ENCODE measurements at places on chromosomes 2 and 18.

GRCh38 chr2:191926671-191927070, 79.8 kb upstream of the CAVIN2 start:
- DNase-seq: no peak

DNA sequence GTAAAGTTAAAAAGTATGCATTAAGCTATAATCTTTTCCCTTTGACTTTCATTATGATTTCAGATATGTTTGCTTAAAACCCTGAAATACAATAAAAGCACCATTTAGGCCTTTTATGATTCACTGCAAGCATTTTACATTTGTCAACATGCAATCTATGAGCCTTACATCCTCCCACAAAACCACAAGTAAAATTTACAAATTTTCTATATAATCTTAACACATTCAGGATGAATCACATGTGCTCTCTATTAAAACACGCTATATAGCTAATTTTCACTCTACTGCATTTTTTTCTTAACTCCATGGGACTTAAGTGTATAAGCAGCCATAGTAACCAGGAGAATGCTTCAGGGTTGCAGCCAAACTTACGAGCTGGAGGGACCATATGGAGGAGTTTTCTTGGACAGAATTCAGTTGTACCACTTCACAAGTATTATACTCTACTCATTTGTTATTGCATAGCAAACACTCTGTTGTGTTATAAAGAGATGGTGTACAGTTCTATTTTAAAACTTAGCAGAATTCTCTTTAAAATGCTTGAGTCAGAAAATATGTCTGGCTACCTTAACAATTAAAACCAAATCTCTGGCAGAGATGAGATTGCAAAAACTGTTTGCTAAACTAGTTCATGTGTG, 293.2 kb downstream of the ALK start:
- no peak for DNase-seq

- no peak for DNase-seq
Observed at GRCh38 chr2:179802051-179802882, 59.1 kb downstream of the ZNF385B start.

GRCh38 chr2:162014751-162015150, 59.3 kb downstream of the DPP4 start:
- no peak for DNase-seq

- peak; percentile 23 for DNase-seq
Observed at GRCh38 chr2:150485114-150485870, 2.2 kb downstream of the RND3 start.

DNA sequence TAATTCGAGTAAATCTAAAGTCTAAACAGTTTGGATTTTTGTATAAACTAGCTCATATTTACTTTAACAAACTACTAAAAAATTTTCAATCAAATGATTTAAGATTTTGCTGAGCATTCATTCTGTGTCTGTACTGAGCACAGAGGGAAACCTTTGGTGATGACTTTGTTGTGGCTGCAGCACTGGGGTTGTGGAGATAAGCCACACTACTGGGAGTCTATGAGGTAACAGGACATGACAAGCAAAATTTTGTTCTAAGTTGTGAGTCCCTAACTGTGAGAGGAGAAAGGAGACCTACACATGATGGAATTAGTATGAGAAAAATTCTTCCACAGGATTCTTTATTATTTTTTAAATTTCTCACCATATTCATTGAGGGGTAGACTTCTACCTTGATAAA, 933.7 kb upstream of the LRATD1 start:
- DNase-seq: no peak

GRCh38 chr2:225865468-225865867, 466.0 kb downstream of the NYAP2 start:
- no peak for DNase-seq

GRCh38 chr2:33577668-33578067, 21.4 kb downstream of the FAM98A start:
- DNase-seq: no peak

GRCh38 chr18:21242141-21242779, at the start of gene GREB1L:
GREB1L (plus strand) TSS chr18:21242232; CDS start chr18:21383519, 141,287 bp downstream.
- DNase-seq: no peak

DNA sequence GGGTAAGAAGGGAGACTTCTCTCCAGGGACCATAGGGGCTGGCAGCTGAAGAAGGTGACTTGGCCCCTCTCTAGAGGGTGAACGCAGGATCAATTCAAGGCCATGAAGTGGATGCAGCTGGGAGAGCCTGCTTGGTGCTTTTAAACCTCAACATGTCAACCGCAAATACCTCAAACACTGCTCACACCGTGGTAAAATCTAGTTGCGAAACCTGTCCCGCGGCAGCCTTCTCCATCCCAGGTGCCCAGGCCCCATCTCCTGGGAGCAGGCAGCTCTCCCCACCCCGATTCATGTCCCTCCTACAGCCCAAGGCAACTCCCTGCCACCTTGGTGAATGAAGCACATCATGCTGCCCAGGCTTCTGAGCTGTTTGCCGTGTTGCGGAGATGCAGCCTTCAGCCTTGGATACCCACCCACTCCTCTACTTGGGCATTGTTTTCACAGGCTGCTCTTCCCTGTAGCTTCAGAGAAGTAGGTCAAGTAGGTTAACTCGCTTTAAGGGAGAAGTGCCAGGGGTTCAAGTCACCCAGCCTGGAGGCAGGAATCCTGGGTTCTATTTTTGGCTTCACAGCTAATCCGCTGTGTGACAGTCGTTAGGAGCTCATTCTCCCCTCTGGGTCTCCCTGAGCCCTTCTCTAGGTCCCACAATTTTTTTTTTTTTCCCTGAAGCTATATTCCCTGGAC, 6.2 kb upstream of the EFR3B start:
- DNase-seq: no peak

- no peak for DNase-seq
Observed at GRCh38 chr2:12506846-12507245, 209.9 kb upstream of the TRIB2 start.

- no peak for DNase-seq
Observed at GRCh38 chr2:98907385-98907784, 28.6 kb downstream of the CRACDL start.

GRCh38 chr2:207375207-207375875, 154.4 kb upstream of the CREB1 start:
- no peak for DNase-seq

DNA sequence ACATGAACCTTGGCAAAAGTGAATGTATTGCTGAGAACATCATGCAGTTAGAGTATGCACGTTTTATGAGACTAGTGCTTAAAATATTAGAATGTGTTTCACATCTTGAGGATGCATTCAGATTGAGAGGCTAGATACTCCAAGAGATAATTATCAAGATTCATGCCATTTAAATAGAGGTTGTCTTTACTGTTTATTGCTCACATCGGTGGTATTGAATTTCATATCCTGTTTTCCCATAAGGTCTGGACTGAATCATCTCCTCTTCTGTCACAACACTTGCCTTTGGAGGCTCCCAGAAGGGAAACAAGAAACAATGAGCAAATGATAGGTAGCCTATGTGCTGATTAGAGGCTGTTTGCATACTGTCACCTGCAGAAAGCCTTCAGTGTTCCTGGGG, 83.8 kb downstream of the CLHC1 start:
- no peak for DNase-seq

DNA sequence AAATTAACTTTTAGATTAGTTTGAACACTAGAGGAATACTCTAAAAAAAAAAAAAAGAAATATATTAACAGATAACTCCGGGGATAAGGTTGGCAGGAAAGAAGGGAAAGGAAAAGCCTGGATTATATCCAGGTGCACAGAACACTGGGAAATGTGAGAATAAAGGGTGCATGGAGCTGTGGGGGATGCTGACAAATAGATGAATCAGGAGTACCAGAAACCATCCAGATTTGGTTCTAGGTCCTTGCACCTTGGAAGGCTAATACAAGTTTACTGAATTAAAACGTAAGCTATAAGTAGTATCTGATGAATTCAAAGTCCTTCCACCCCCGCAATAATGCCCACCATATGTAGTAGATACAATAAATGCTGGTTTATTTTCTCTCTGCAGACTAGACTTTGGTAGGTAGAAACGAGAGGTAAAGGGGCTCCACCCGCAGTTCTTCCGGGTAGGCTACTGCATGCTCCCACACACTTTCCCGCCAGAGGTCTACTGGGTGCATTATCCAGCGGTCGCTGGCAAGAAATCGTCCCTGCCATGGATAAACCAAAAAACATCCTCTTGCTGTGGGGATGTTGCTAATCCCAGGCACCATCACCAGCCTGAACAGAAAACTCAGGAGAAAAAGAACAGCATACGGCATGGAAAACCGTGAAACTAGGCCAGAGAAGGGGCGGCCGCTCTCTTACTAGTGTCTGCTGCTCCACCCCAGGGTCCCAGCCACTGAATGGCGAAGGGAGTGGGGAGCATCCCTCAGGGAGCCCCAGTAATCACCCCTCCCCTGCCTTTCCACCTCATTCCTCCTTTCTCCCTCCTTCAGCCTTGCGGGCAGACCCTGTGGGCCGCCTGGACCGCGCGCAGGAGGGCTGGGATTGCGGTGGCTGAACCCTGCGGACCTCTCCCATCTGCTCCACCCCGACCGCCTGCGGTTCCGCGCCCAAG, 1.5 kb downstream of the CNRIP1 start:
- DNase-seq: no peak

DNA sequence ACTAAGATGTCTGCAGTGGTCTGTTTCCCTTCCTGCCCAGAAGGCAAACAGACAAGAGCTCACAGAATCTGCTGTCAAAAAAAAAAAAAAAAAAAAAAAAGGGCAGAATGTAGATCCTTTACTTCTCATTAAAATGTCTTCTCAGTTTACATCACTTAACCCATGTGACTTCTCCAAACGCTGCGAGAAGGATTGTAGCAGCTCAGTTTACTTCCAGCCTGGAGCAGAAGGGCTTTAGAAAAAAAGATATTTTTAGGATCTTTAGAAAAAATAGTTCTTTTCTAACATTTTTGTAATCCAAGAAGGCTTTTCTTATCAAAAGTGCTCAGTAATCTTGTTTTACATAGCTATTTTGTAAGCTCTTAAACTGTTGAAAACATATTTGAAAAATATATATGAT, 425.4 kb downstream of the CNTNAP5 start:
- no peak for DNase-seq

DNA sequence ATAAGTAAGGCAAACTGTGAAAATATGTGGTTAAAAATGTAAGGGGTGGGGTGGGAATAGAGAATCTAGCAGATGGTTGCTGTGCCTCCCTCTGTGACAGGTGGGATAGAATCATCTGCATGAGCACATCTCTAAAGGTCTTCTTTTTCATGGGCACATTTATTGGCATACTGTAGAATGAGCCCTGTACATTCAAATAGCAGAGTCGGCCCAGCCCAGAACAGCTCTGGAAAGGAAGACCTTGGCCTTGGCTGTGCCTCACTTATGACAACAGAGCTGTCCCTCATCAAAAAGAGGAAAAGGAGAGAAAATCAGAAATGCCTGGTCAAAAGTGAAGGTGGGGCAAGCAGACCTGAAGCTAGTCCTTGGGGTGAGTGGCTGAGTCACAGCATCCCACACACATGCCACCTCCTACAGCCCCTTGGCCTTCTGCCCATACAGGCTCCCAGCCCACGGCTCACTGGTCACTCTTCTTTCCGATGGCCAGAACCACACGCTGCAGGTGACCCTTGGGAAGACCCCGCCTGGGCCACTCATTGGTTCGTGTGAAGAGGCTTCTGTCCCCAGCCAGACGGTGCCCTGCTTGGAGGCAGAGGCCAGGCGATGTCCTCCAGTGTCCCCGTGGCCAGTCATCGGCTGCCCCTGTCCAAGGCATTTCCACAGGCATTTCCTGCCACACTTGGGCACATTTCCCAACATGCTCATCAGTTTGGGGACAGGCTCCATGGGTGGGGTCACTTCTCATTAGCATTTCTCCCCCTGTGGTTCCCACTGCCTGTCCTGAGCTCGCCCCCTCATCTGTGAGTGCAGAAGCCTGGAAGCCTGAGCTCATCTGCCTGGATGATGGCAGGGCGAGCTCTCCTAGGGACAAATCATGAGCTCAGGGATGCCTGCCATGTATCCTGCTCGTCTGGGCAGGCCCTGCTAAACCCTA, 113.6 kb downstream of the MCFD2 start:
- DNase-seq: no peak

DNA sequence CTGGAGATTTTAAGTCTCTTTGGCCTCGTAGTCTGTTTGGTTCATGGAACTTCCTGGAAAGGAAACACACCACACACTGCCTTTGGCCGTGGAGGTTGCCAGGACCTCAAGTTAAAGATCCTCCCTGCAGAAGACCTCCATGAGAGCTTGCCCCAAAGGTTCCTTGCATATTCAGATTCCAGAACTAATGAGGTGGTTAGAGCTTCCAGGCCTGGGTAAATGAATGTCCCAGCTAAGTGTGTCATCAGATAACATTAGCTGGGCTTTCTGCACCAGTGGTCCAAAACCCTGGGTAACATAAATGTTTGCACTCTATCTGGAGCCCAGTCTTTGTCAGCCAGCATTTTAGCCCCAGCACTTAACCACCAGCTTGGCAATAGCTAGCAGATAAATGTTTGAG, 122.1 kb upstream of the EML6 start:
- DNase-seq: no peak

- no peak for DNase-seq
Observed at GRCh38 chr2:84830095-84830494, 50.8 kb downstream of the TRABD2A start.

GRCh38 chr2:230812033-230812432, 52.7 kb upstream of the ITM2C start:
- no peak for DNase-seq

- no peak for DNase-seq
Observed at GRCh38 chr2:96891591-96892333, 21.9 kb upstream of the SEMA4C start.

- no peak for DNase-seq
Observed at GRCh38 chr2:16869711-16870110, 204.1 kb upstream of the CYRIA start.

DNA sequence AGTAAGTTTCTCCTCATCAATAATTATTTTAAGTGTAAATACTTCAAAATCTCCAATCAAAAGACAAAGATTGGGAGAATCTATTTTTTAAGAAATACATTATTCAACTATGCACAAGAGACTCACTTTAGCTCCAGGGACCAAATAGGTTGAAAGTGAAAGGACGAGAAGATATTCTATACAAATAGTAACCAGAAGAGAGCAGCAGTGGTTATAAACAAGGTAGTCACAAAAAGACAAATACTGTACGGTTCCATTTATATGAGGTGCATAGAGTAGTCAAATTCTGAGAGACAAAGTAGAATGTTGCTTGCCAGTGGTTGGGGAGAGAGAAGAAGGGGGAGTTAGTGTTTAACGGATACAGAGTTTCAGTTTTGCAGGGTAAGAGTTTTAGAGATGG, 69.8 kb downstream of the POU3F3 start:
- no peak for DNase-seq

DNA sequence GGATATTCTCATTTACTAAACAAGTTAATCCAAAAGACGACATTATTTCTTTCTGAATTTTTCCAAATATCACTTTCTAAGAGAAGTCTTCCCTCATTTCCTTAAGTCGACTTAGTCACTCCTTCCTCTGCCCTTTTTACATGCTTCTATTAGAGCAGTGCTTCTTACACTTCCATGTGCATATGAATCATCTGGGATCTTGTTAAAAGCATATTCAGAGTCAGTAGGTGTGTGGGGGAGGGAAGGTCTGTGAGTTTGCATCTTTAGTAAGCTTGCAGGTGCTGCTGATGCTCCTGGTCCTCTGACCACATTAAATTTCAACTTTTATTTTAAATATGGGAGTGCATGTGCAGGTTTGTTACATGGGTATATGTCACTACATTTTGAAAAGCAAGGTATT, 582.6 kb downstream of the NRXN1 start:
- no peak for DNase-seq

- peak; percentile 46 for DNase-seq
Observed at GRCh38 chr2:222423632-222424275, 589 bp upstream of the SGPP2 start.

- no peak for DNase-seq
Observed at GRCh38 chr2:168344706-168345105, 97.3 kb upstream of the STK39 start.

GRCh38 chr2:127715778-127716449, 14.6 kb downstream of the SFT2D3 start:
- no peak for DNase-seq

Measured in H1 (cell line).